ENCODE measurements at places on chromosomes 3 and 15. TPM values are rescaled to one million over a fixed set of nuclear protein-coding genes. Genes with fewer than 3 reads are reported as not detected.

KBTBD13 gene
- total RNA-seq = not detected

ALDH1A2 gene
- 8.6 TPM for total RNA-seq

SOX2 gene
- 0.19 TPM for total RNA-seq

DNA sequence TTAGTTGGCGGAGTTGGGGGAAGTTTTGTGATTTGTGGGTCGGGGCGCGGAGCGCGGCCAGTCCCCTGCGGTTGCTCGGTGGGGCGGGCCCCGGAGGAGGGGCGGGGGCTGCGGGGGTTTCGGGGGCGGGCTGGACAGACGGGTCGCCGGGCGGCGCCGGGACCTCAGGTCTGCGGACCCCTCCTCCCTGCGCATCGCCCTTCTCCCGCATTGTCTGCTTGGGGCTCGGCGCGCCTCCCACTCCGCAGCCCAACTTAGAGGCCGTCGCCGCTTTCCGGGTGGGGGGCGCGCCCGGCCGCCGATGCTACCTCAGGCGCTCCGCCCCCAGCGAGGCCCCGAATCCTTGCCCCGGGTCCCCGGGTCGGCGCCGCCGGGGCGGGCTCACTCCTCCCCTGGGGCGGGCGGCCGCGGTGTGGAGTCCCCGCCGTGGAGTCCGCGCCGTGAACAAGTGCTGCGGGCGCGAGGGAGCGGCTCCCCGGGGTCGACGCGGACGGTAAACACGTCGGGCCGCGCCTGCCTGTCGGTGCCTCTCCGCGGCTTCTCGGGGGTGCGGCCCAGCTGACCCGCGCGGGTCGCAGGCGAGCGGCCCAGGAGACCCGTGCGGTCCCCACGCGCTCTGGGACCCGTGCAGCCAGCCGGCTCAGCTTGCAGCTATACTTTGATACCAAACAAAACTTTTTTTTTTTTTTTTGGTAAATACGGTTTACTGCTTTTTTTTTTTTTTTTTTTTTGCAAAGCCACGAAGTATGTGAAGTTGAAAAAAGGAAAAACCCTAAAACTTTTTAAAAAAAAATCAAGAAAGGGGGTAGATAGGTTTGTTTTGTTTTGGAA is 624 bp downstream of the AKAP13 start:
- peak; percentile 80 for DNase-seq

DNA sequence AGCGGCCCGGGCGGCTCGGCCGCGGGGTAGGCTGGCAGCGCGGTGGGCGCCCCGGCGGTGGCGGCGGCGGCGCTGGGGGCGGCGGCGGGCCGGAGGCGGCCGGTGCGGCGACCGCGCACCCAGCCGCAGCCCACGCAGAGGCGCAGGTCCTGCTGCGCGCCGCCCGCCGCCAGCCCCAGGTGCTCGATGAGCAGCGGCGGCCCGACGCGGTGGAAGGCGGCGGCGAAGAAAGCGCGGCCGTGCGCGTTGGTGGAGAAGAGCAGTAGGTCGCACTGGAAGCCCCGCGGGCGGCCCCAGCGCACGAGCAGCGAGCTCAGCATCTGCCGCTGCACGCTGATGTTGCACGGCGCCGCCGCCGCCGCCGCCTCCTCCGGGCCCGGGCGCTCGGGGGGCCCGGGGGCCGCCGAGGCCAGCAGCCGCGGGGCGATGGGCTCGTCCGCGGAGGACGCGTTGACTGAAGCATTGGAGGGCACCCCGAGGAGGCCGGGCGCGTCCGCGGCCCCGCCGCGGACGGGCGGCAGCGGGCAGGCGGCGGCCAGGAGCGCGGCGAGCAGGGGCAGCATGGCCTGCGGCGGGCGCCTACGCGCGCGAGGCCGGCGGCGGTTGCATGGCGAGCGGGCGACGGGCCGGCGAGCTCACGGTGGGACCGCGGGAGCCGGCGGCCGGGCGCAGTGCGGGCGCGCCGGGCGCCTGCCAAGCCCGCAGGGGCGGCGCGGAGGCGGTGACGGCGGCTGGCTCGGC is 452 bp downstream of the TMEM158 start:
- DNase-seq = no peak

DNA sequence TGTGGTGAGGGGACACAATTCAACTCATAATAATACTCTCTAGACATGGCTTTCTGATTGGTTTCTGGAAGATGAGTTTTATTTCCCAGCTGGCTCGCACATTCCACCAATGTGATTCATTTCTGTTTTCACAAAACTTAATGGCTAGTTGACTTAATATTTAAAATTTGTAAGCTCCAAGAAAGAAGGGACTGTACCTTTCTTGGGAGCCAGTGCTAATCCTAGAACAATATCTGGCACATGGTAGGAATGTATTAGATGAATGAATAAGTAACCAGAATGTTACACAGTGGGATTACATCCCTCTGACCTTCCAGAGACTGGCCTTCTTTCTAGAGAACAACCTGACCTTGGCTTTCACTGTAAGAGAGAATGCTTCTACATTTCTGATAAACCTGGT is 262.8 kb downstream of the RORA start:
- DNase-seq = no peak

DNA sequence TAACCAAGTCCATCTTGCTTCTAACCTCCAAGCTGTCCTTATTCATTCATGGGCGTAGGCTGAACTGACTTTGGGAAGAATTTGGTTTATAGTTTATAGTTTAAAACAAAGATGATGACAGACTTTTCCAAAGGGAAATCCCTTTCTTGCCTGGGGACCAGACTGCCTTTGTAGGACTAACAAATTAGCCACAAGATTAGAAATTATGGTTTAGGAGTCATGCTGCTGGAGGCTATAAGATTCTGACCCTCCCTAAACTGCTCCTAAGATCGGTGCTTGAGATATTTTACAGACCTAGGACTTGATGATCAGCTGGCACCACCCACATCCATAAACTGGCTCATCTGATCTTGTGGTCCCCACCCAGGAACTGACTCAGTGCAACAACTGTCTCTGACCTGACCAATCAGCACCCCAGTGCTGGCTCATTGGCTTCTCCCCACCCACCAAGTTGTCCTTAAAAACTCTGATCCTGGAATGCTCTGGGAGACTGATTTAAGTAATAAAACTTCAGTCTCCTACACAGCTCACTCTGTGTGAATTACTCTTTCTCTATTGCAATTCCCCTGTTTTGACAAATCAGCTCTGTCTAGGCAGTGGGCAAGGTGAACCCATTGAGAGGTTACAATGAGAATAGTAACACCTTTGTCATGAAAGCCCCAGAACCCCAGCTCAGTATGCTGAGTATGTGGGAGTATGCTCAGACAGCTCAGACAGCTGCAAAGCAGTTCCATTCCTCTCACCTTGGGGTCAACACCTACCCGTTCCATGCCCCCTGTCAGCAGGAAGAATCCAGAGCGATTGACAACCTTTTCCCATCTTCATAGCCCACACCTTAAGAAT is 51.6 kb upstream of the C15orf39 start:
- DNase-seq = peak; percentile 27

- DNase-seq = no peak
These were observed 12.5 kb upstream of the FAM174B start for GRCh38 chr15:92667970-92668485.

DNA sequence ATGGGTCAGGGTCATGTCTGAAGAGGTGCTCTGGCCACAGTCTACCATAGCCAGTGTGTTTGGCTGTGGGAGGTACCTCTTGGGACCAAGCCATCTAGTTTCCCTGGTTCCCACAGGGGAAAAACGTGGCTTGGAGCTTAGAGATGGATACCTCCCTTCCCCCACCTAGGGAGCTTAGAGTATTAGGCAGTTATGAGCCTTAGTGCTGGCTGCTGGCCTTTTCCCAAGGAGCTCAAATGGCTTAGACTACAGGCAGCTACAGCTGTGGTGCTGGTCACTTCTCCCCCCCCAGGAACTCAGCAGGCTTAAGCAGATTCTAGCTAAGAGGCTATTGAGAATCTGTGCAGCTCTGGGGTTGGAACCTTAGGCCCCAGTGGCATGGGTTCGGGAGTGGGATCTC is 591.2 kb downstream of the NSUN3 start:
- DNase-seq = no peak

DNA sequence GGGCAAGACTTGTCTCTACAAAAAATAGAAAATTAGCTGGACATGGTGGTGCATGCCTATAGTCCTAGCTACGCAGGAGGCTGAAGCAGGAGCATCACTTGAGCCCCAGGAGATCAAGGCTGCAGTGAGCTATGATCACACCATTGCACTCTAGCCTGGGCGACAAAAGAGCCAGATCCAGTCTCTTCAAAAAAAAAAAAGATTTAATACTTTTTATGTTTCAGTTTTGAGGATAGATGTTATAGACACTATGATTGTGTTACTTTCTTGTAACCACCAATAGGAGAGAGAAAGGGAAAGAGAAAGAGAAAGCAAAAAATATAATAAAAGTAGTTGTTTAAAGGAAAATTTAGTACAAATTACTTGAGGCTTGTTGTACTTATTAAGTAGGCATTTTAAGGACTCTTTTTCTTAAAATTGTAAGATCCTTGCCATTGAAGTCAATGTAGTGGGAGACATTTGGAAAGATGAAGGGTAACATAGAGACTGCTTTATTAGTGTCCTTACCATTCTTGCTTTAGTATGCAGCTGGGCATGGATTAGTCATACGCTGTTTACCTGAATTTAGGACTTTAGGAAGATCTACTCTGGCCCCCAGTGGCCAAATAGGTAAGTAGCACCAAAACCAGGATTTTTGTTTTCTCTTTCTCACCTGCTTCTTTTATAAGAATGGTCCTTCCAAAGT is 35.1 kb upstream of the ZDHHC23 start:
- no peak for DNase-seq

Data from mucosa of descending colon (tissue), 3 donors.